ENCODE measurements at places on chromosomes 3 and 15.

GRCh38 chr3:123739106-123739505 is 145.0 kb downstream of the MYLK start:
- no peak for DNase-seq

DNA sequence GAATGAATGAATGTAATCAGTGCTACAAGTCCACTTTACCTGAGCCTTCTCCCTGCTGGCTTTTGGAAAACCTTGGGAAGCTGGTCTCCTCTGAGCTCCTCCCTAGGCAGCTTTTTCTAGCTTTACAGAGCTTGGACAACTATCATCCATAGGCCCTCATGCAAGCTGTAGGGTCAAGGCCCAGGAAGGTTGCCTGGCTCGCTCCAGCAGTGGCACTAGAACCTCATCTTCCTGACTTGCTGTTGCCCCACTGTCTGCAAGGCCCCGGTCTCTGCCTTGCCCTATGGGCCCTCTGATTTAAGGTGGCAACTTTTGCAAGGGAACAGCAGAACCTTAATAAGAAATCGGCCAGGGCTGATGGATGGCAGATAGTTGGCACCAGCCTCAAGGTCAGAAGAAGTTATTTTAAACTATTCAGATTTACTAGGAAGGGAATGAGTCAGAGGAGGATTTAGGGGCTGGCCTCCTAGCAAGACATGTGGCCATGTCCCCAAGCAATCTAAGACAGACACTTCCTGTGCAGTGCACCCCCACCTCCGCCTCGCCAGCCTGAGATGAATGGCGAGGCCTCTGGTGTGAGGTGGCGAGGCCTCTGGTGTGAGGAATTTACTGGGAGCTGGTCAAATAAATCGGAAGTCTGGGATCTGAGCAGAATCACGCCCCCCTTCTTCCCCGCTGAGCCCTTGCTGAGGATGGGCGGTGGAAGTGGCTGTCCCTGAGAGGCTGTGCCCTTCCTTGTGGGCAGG is 180.8 kb downstream of the MEGF11 start:
- DNase-seq: no peak

DNA sequence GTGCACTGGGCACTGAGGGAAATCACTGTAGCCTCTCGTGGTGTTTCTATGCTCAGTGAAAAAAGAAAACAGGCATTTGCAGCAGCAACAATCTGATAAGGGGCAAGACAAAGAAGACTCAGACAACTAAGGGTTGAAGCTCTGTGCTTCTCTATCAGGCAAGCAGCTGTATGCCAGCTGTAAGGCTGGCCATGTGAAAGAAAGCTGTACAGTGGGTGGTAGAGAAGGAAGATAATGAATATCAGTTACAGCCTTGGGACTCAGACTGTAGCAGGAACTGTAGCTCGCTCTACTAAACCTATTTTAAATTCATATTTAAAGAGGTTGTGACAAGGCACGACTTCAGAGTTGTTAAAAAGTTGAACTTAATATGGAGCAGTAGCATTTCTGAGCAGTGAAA is 76.3 kb downstream of the VGLL3 start:
- DNase-seq: no peak

- DNase-seq: no peak
Observed at GRCh38 chr3:98986073-98986472, 84.6 kb upstream of the DCBLD2 start.

- DNase-seq: no peak
Observed at GRCh38 chr3:64546856-64547255, 140.9 kb downstream of the ADAMTS9 start.

DNA sequence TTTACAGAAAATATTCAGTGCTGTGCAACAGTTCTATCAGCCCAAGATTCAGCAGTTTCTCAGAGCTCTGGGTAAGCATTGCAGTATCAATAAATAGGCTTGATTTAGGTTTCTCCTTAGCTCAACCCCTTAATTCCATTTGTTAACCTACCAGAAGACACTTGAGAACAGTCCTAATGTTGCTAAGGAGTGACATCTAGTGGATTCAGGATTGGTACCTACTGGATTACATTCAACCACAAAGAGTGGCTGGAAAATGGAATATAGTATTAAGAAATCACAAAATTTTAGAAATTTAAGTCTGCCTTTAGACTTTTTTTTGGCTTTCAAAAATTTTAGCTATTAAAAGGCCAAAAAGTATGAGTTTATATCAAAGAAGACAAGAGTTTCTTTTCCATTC is 34.7 kb downstream of the POLG start:
- DNase-seq: no peak

GRCh38 chr3:49428752-49429080 is 408 bp downstream of the NICN1 start:
- DNase-seq: no peak

DNA sequence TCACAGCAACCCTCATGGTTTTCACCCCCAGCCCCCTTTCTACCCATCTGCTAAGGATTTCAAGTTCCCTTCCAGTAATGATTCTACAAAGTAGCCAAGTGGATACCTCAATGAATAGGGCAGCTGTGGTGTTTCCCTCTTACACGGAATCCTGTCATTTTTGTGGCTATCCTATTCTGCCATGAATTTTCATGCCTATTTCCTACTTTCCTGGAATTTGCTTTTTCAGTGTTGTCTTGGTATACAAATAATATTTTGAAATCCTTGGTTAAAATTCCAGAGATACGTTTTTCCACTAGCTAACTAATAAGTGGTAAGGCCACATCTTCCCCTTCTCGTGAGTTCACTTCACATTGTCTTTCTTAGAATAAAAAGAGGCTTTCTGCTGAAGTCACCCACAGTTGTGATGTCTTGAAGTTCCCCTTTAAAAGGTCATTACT is 7.5 kb downstream of the ADPRH start:
- DNase-seq: no peak

DNA sequence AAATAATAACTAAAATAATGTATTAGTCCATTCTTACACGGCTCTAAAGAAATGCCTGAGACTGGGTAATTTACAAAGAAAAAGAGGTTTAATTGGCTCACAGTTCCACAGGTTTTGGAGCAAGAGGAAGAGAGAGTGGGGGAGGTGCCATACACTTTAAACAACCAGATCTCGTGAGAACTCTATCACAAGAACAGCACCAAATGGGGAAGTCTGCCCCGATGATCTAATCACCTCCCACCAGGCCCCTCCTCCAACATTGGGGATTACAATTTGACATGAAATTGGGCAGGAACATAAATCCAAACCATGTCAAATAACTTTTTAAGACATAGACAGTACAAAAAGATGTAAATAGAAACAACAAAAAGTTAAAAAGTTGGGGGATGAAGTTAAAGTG is 63.2 kb downstream of the ILDR1 start:
- no peak for DNase-seq

DNA sequence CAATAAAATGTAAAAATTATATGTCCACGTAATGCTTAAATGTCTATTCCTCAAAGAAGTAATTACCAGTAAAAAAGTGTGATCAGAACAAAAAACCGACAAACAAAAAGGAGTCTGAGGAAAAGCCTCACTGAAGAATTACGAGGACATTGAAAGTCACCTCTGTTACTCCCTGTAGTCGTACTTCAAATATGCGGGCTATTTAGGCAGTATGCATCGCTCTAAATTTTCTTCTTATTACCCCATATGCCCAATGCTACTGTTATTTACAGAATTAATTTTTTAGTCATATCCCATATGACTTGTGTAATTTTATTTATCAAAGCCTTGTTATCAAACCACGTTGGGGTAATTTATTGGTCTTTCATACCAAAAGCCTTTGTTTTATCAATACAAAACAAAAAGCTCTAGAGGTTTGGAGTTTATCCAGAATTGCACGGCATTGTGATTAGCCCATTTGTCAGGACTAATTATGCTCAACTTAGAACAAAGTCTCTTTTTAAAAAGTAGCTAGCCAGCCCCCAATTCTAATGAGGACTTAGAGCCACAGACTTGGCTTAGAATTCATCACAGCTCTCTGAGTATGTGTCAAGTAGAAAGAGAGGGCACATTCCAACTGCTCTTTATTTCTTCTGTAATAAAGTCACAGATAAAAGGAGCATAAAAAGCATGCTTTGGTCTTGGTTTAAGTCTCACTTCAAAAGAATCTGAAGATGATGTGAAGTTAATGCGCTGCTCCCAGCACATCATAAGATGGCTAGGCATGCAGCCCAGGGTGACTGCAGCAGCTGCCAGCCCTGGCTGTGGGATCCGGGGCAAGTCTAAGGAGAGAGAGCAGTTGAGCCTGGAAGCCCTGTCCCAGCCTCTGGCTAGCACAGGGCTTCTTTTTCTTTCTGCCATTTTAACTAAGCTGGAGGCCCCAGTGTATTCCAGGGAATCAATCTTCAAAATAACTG is 521.0 kb downstream of the GABRG3 start:
- no peak for DNase-seq

DNA sequence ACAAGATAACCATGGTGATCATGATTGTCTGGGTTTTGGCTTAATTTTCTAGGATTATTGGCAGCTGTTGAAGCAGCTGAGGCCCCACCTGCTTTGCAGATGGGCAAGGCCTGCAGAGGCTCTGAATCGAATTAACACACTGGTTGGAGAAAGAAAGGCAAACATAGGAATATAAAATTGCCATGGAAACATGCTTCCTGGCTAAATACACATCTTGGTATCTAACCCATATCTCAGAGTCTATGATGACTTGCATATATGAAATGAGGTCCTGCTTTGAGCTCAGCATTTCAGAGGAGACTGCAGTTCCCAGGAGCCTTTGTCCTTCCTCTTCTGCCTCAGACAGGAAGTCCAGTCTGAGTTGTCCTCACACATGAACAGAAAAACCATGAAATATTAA is 24.3 kb upstream of the SV2B start:
- DNase-seq: no peak

- DNase-seq: peak; percentile 54
Observed at GRCh38 chr3:71726146-71726545, 944 bp upstream of the EIF4E3 start.

DNA sequence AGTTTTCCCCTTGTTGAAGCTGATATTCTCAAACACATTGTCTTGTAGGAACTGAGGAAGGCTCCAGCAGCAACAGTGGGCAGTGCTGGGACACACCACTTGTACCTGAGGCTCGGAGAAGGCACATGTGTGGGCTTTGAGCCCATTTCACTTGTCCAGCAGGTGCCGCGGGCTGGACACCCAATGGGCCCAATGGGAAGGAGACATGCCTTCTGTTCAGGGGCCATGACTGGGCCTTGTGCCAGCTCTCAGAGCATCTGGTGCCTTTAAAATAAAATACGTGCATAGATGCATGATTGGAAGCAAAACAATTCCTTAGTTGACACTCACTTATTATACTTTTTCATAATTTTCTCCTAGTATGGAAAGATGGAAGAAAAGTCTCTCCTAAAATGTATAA is 334.2 kb downstream of the KLF13 start:
- DNase-seq: no peak

GRCh38 chr3:17643691-17644090 is 98.7 kb downstream of the TBC1D5 start:
- no peak for DNase-seq

DNA sequence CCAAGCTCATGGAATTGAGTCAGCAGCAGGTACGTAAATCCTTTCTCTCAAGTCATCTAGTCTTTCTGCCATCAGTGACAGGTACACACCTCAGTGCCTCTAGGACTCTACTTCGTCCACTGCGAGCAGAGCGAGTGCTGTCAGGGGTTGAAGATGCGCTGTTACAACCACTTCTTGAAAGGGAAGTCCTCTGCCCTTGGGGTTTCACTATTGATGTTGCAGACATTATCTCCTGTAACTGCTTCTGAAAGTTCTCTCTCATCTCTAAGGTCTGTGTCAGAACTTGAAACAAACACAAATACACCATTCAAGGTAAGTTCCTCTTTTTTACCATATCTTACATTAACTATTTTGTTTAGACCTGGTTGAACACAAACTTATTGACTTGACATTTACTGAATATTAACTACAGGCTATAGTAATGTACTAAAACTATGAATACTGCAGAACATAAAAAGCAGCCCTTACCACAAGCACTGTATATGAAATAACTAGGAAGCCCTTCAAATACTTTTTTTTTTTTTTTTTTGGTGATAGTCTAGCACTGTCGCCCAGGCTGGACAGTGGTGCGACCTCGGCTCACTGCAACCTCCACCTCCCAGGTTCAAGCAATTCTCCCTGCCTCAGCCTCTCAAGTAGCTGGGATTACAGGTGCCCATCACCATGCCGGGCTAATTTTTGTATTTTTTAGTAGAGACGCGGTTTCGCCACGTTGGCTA is 41.5 kb downstream of the TOPBP1 start:
- peak; percentile 12 for DNase-seq

- DNase-seq: no peak
Observed at GRCh38 chr15:79815468-79815867, 81.3 kb downstream of the MTHFS start.

- peak; percentile 17 for DNase-seq
Observed at GRCh38 chr15:49024840-49025239, 21.4 kb downstream of the SECISBP2L start.

- no peak for DNase-seq
Observed at GRCh38 chr15:41888662-41889253, 5.1 kb downstream of the SPTBN5 start.

- DNase-seq: no peak
Observed at GRCh38 chr3:122251428-122251827, 68.0 kb downstream of the CASR start.

GRCh38 chr3:1852950-1853349 is 245.7 kb upstream of the CNTN4 start:
- no peak for DNase-seq

DNA sequence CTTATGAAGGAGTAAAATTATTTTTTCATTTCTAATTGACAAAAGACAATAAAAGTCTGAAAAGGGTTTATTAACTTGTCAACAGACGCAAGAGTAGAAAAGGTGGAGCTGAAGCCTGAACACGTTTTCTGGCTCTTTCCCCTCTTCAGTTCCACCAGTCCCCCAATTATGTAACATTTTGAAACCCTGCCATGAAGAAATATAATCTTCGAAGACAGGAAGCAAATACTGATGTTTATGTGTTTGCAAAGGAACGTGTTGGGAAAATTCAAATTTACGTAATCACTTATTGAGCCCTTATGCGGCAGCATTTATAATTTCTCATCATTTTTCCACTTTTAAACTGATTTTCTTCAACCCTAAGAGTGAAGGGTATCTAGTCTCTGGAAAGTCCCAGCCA is 767 bp downstream of the AP3S2 start:
- no peak for DNase-seq

- no peak for DNase-seq
Observed at GRCh38 chr3:11641316-11641682, 2.4 kb downstream of the VGLL4 start.

DNA sequence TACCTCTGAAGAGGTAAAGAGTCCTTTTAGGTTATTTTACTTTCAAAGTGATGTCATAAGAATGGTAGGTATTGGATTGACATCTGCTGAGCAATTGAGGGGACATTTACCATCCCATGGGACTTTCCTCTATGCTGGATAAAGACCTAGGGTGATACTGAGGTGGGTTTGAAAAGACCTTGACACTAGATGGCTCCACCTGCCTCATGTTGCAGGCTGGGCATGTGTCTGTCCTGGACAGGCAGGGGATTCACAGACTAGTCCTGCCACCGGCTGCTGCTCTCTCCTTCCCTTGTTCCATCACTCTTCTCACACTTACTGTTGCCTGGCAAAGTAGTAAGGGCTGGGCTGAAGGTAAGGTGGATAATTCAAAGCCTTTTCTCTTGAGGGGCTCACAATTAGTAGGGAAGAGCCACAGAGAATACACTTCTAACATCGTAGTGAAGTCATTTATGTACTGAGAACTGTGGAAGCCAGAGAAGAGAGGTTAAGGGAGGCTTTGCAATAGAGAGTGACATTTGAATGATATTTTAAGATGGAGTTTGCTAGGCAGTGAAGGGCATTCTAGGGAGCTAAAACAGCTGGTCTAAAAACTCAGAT is 27.7 kb downstream of the TRAK1 start:
- DNase-seq: peak; percentile 15
